Ovary (tissue), 10 donors: ENCODE measurements at places on chromosomes 2 and 18. TPM values are rescaled to one million over a fixed set of nuclear protein-coding genes. Genes with fewer than 3 reads are reported as not detected.
A peak's percentile ranks its signal among the peaks of the same experiment; 100 is the strongest.

Gene TMEM198
- 6.5 TPM for polyA plus RNA-seq

Gene LONRF2
- polyA plus RNA-seq = 16.5 TPM

Gene DES
- 149 TPM for polyA plus RNA-seq

Gene FLACC1
- 0.78 TPM for polyA plus RNA-seq

Gene NEU2
- not detected for polyA plus RNA-seq

Gene PLB1
- 9.3 TPM for polyA plus RNA-seq

Gene MYOM1
- polyA plus RNA-seq = 3.2 TPM

Gene CTAGE1
- not detected for polyA plus RNA-seq

DNA sequence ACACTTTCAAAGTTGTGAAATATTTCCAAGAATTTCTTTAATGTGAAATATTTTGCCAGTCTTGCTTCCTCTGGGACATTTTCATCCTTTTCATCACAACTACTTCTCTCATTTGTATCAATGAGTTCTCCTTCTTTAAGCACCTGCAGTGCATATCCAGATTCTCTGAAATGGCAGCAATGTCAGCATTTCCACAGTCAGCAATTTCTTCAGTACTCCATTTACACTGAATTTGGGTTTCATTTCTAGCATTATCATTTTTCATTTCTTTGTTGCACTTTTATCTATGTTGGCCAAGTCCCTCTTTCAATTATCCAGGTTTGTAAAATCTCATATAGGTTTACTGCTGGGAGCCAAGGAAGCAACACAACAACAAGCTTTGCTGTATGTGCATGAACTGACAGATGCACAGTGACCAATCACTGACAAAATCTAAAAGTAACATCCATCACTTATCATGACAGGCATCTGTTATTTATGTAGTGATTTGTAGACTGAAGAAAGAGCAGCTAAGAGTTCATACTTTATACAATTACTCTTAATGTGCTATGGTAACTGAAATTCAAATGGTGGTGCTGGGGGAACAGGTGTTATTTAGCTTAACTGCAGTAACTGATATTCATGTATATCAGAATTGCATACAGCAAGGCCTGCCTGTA is 43.9 kb downstream of the SS18 start:
- no peak overlapping the region for H3K4me3 ChIP-seq
- no peaks in the 10 kb centered on the region for H3K27me3 ChIP-seq
- no peak for DNase-seq
- H3K36me3 ChIP-seq = no peaks in the 10 kb centered on the region
- H3K27ac ChIP-seq = no peak overlapping the region

GRCh38 chr2:45328264-45328870 is 282.7 kb downstream of the SRBD1 start:
- H3K36me3 ChIP-seq = no peaks in the 10 kb centered on the region
- no peak for DNase-seq
- no peak overlapping the region for H3K27ac ChIP-seq

GRCh38 chr2:234142530-234142929 is 92.0 kb downstream of the SPP2 start:
- H3K4me1 ChIP-seq = no peaks in the 10 kb centered on the region
- H3K27me3 ChIP-seq = no peaks in the 10 kb centered on the region
- no peak for DNase-seq
- no peak overlapping the region for H3K27ac ChIP-seq
- H3K36me3 ChIP-seq = no peaks in the 10 kb centered on the region

- no peak overlapping the region for H3K27ac ChIP-seq
- no peaks in the 10 kb centered on the region for H3K27me3 ChIP-seq
- DNase-seq = no peak
- no peaks in the 10 kb centered on the region for H3K4me1 ChIP-seq
Observed at GRCh38 chr2:207385076-207385475, 144.7 kb upstream of the CREB1 start.

DNA sequence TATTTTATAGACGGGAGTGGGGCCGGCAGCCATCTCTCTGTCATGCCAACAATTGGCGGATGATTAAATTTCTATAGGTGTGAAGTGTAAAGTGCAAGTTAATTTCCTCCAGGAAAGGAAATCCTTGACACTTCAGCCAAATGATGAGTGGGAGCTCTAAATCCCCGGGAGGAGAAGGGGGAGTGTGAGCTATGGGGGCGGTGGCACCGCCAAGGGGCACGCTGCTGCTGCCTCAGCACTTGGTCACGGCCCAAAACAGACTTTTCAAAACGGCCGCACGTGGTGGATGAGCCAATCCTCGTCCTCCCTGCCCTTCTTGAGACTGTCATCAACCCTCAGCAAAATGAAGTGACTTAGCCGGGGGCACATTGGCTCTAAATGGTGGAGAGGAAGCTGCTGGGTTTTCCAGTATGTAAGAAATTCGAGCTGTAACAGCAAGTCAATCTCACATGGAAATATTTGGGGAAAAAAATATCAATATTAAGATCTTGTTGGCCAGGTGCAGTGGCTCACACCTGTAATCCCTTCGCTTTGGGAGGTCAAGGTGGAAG is 200.8 kb downstream of the TFCP2L1 start:
- H3K4me3 ChIP-seq = no peak overlapping the region
- H3K27me3 ChIP-seq = no peaks in the 10 kb centered on the region
- H3K27ac ChIP-seq = no peak overlapping the region

GRCh38 chr2:86360776-86361175 is 23.4 kb upstream of the REEP1 start:
- H3K4me3 ChIP-seq = no peak overlapping the region
- no peaks in the 10 kb centered on the region for H3K36me3 ChIP-seq
- H3K27ac ChIP-seq = no peak overlapping the region

DNA sequence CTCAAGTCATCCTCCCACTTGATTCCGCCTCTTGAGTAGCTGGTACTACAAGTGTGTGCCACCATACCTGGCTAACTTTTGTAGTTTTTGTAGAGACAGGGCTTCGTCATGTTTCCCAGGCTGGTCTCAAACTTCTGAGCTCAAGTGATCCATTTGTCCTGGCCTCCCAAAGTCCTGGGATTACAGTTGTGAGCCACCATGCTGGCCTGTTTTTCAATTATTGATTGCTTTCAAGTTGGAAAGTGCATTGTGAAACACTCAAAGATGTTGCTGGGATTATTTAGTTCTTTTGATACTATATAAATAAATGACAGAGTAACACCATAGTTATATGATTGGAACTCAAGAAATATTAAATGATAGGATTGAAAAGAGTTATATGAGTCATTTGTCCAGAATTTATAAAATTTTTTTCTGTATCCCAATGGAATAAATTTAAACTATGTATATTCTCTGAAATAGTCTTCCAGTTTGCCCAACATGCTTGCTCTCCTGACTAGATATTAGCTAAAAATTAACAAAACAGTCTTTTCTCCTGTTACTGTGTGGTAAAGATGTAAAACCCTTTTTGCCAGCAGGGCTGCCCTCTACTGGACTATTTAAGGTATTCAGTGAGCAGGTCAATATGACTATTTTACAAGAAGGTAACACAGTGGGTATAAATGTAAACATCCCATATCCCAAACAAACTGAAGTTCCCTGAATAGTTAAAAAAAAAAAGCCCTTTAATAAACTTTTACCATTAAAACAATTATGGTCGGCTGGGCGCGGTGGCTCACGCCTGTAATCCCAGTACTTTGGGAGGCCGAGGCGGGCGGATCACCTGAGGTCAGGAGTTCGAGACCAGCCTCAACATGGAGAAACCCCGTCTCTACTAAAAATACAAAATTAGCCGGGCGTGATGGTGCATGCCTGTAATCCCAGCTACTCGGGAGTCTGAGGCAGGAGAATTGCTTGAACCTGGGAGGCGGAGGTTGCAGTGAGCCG is 42.7 kb downstream of the ACSL3 start:
- no peak overlapping the region for H3K27ac ChIP-seq
- no peak overlapping the region for H3K4me3 ChIP-seq
- H3K36me3 ChIP-seq = no peaks in the 10 kb centered on the region
- no peak for DNase-seq
- no peaks in the 10 kb centered on the region for H3K27me3 ChIP-seq

DNA sequence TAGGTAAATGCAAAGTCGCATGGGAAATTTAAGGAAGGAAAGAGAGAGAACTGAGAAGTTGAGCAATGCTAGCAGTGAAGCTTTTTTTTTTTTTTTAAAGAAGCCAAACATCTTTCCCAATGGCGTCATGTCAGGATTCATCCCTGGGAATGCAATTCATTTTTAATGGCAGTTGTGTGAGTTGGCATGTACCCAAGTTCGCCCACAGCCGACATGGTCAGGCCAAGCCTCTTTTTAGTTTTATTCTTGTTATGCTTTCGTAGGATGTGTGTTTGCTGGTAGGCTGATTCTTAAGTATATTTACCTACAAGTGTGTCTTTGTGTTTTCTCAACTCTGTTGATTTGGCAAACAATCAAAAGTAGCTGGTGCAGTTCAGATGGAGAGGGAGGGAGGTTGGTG is 127.6 kb upstream of the ITGA6 start:
- H3K27ac ChIP-seq = no peak overlapping the region
- no peaks in the 10 kb centered on the region for H3K36me3 ChIP-seq
- no peaks in the 10 kb centered on the region for H3K27me3 ChIP-seq
- H3K4me1 ChIP-seq = no peaks in the 10 kb centered on the region

DNA sequence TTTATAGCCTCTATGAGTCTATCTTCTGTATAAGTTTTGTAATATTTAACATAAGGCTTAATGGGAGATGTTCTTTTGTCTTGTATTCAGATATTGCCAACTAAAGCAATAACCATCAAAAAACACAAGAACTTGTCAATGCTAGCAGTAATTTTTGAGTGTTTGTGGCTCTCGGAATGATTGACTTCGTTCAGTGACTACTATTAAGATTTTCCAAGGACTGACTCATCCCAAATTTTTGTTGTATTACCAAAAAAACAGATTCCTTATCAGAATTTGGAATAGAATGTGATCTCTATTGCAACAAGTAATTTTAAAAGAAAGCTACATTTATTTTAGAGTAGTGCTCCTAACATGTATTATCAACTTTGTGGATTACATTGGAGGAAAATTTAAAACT is 8.1 kb downstream of the NABP1 start:
- H3K4me3 ChIP-seq = no peak overlapping the region
- DNase-seq = no peak
- no peak overlapping the region for H3K27ac ChIP-seq
- H3K27me3 ChIP-seq = no peaks in the 10 kb centered on the region
- no peaks in the 10 kb centered on the region for H3K4me1 ChIP-seq
- no peaks in the 10 kb centered on the region for H3K36me3 ChIP-seq

- no peaks in the 10 kb centered on the region for H3K36me3 ChIP-seq
- no peaks in the 10 kb centered on the region for H3K27me3 ChIP-seq
- no peak for DNase-seq
- H3K4me3 ChIP-seq = no peak overlapping the region
- H3K27ac ChIP-seq = no peak overlapping the region
- H3K4me1 ChIP-seq = no peaks in the 10 kb centered on the region
Observed at GRCh38 chr2:58720033-58720769, 479.1 kb upstream of the FANCL start.

GRCh38 chr18:75694292-75694691 is 266.8 kb upstream of the SMIM21 start:
- DNase-seq = no peak
- H3K27me3 ChIP-seq = no peaks in the 10 kb centered on the region
- H3K36me3 ChIP-seq = no peaks in the 10 kb centered on the region
- H3K4me1 ChIP-seq = no peaks in the 10 kb centered on the region

DNA sequence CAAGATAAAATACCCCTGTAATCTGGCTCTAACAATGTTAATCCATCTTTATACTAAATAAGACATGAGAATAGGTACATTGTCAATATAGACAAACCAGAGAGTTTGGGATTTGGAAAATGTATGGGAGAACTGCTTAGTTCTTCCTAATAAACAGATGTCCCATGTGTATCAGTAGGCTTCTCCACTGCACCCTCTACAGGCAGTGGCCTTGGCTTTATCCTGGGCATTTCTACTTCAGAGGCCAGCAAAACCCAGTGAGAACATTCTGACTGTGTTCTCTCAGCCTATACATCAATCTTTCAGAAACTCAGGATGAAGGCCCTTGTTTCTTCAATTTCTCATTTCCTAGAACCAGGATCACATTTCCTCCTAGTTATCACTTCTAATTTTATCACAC is 1167.5 kb upstream of the ACVR2A start:
- no peaks in the 10 kb centered on the region for H3K36me3 ChIP-seq
- H3K4me3 ChIP-seq = no peak overlapping the region
- no peak for DNase-seq

- peak overlapping the region; percentile 32 for H3K4me3 ChIP-seq
- no peaks in the 10 kb centered on the region for H3K36me3 ChIP-seq
- H3K4me1 ChIP-seq = no peaks in the 10 kb centered on the region
- H3K27me3 ChIP-seq = no peaks in the 10 kb centered on the region
- DNase-seq = no peak
Observed at GRCh38 chr2:86336675-86337243, 667 bp downstream of the REEP1 start.

DNA sequence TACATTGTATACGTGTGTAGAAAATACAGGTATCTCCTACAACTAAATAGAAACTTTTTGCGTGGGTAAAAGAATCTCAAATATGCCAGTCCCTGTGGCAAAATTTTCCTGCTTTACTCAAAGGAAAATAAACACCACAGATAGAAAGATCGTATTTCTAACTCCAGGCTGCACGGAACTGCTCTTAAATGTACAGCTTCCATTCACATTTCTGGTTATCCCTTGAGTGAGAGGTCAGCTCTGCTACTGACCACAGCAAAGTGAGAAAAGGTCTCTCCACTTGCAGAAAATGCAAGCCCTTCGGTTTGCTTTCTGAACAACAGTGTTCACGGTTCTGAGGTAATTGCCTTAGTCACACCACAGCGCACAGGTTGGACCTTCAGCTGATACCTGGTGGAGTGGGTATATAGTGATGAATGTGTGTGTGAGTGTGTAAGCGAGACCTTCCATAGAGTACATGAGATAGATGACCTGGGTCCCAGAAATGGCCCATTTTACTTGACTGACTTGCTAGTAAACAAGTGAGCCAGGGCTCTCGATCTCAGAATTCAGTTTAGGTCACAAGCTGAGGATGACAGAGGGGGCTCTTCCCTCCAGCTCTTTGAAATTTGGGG is 52.1 kb downstream of the ALPK2 start:
- no peaks in the 10 kb centered on the region for H3K4me1 ChIP-seq
- no peak overlapping the region for H3K27ac ChIP-seq
- H3K36me3 ChIP-seq = no peaks in the 10 kb centered on the region
- DNase-seq = no peak

GRCh38 chr18:33556846-33557245 is 21.2 kb upstream of the ASXL3 start:
- DNase-seq = no peak
- H3K4me3 ChIP-seq = no peak overlapping the region
- H3K36me3 ChIP-seq = no peaks in the 10 kb centered on the region
- no peaks in the 10 kb centered on the region for H3K27me3 ChIP-seq
- no peaks in the 10 kb centered on the region for H3K4me1 ChIP-seq
- H3K27ac ChIP-seq = no peak overlapping the region

DNA sequence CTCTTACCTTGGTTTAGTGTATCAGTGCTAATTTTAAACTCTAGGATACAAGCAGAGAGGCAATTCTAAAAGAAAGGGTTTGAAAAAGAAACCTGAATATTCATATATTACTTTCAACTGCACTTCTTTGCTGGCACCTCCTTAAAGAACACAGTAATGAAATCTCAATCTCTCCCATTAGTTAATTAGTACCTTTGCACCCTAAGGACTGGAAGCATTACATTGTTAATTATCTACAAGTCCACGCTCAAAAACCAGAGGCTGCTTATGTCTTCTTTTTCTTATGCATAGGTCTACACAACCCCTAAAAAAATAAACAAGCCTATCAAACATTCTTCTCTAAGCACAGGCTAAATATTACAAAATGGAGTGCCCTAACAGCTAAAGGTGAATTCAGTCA is 20.2 kb downstream of the EPHA4 start:
- no peaks in the 10 kb centered on the region for H3K36me3 ChIP-seq
- H3K27ac ChIP-seq = no peak overlapping the region
- no peaks in the 10 kb centered on the region for H3K27me3 ChIP-seq
- H3K4me1 ChIP-seq = peaks cover 3% of the 10 kb centered on the region
